ENCODE measurements at places on chromosomes 7 and 10. TPM values are rescaled to one million over a fixed set of nuclear protein-coding genes. Genes with fewer than 3 reads are reported as not detected.

- no peaks in the 10 kb centered on the region for H3K36me3 ChIP-seq
- H3K4me1 ChIP-seq, result no peaks in the 10 kb centered on the region
- no peak overlapping the region for H3K27ac ChIP-seq
- DNase-seq, result no peak
Measured at GRCh38 chr7:13282377-13282980, 595.0 kb downstream of the ARL4A start.

DNA sequence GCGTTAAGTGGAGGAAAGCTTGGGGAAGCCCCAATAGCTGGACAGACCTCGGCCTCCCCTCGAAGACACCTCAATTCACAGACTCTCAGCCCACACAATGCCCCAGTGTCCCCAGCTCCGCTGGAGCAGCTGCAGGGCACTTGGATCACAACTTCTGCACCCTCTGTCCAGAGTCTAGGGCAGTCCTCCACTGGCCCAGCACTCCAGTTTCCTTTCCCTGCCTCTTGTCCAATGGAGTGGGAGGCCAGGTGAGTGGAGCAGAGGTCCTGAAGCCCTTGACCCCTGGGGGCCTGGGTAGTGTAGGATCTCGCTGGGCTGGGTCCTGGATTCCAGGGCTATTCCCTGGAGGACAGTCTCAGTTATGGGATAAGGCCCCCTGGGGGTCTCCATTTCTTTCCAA is 11.9 kb downstream of the SFRP5 start:
- peaks cover 66% of the 10 kb centered on the region for H3K36me3 ChIP-seq
- H3K27me3 ChIP-seq, result no peaks in the 10 kb centered on the region
- no peaks in the 10 kb centered on the region for H3K4me1 ChIP-seq
- no peak for DNase-seq

GRCh38 chr7:36459236-36459960 is 69.7 kb downstream of the ANLN start:
- no peak overlapping the region for H3K27ac ChIP-seq
- H3K27me3 ChIP-seq, result no peaks in the 10 kb centered on the region
- no peaks in the 10 kb centered on the region for H3K36me3 ChIP-seq
- no peaks in the 10 kb centered on the region for H3K4me1 ChIP-seq
- DNase-seq, result no peak

- no peak overlapping the region for H3K4me3 ChIP-seq
- DNase-seq, result no peak
- H3K4me1 ChIP-seq, result no peaks in the 10 kb centered on the region
Measured at GRCh38 chr7:22680482-22680911, 46.5 kb upstream of the IL6 start.

DNA sequence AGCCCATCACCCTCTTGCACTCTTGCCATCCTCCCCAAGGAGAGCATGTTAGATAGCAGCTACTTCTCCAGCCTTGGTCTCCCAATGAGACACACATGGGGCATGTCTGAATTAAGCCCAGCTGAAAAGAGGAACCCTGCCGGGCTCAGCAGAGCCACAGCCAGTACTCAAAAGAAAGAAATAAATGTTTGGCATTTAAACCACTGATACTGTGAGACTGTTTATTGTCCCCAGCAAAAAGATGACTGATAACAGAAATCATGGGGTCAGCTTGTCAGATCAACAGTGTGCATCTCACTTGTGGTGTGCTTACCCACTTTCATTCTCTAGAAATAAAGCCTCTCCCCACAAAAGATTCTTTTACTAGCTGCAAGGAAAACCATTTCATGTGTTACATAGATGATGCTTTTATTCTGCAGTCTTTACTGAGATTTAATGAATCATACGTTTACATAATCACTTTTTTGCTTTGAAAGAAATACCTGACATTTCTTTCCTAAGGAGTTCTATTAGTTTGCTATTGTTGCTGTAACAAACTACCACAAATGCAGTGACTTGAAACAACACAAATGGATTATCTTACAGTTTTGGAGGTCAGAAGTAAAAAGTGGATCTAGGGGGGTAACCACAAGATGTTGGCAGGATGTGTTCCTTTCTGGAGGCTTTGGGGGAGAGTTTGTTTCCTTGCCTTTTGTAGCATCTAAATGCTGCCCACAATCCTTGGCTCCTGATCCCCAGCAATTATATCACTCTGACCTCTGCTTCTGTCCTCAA is 20.9 kb downstream of the ANKRD7 start:
- H3K4me1 ChIP-seq, result no peaks in the 10 kb centered on the region
- no peak overlapping the region for H3K4me3 ChIP-seq
- H3K36me3 ChIP-seq, result no peaks in the 10 kb centered on the region
- H3K27me3 ChIP-seq, result no peaks in the 10 kb centered on the region
- H3K27ac ChIP-seq, result no peak overlapping the region

DNA sequence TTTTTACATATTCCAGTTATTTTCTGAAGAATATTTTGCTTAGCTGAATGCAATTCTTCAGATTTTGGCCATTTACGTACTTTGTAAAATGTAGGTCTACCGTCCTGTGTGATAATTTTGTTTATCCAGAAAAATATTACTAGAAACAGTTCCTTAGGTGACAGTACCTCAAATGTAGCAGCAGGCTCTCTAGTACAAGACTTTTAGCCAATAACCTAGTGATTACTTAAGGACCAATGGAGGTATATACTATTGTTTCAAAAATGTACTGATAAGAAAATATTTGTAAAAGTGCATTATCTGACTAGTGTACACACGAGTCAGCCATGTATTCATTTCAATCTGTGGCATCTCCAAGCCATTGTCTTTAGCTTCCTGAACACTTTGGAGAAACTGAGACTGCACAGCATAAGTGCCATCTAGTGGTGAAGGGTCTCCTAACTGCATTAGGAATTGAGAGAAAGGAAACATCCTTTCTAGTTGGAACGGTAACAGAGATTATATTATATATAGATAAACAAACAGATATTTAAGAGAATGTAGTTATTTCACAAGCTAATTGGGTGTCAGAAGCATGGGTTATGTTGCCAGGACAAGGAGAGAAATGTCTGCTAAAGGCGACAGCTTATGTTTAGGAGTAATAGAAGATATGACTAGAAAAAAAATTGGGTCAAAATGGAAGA is 23.7 kb downstream of the RTKN2 start:
- no peaks in the 10 kb centered on the region for H3K27me3 ChIP-seq
- H3K27ac ChIP-seq, result no peak overlapping the region
- H3K36me3 ChIP-seq, result no peaks in the 10 kb centered on the region
- DNase-seq, result no peak
- H3K4me3 ChIP-seq, result no peak overlapping the region
- H3K4me1 ChIP-seq, result peaks cover 13% of the 10 kb centered on the region

- H3K27ac ChIP-seq, result no peak overlapping the region
- no peaks in the 10 kb centered on the region for H3K36me3 ChIP-seq
- peaks cover 9% of the 10 kb centered on the region for H3K4me1 ChIP-seq
- peak; percentile 24 for DNase-seq
- H3K27me3 ChIP-seq, result no peaks in the 10 kb centered on the region
Measured at GRCh38 chr7:137366995-137367394, 23.5 kb upstream of the PTN start.

DNA sequence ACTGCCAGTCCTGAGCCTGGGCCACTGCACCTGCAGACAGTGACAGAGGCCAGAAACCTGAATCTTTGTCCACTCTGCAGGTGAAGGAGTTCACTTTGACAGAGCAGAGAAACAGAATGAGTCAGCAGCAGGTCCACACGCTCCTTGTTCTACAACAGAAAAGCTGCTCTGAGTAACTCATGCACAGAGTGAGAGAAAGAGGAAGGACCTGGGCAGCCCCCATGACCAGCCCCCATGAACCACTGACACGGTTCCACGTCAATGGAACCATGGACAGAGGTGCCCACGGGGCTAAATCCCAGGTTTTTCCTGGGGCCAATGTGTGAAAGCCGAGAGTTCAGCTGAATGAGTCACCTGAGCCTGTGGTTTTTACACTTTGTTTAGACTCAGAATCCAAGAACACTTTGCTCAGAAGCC is 40.8 kb upstream of the CTBP2 start:
- H3K4me1 ChIP-seq, result no peaks in the 10 kb centered on the region
- H3K36me3 ChIP-seq, result no peaks in the 10 kb centered on the region
- no peak overlapping the region for H3K4me3 ChIP-seq
- no peak overlapping the region for H3K27ac ChIP-seq

GRCh38 chr10:120456143-120456625 is 843 bp upstream of the PLPP4 start:
- peaks cover 22% of the 10 kb centered on the region for H3K4me1 ChIP-seq
- H3K36me3 ChIP-seq, result no peaks in the 10 kb centered on the region
- DNase-seq, result no peak
- no peak overlapping the region for H3K27ac ChIP-seq

- no peaks in the 10 kb centered on the region for H3K4me1 ChIP-seq
- no peaks in the 10 kb centered on the region for H3K27me3 ChIP-seq
- no peaks in the 10 kb centered on the region for H3K36me3 ChIP-seq
- H3K4me3 ChIP-seq, result no peak overlapping the region
- no peak for DNase-seq
Measured at GRCh38 chr7:78686189-78686588, 767.3 kb downstream of the MAGI2 start.

DNA sequence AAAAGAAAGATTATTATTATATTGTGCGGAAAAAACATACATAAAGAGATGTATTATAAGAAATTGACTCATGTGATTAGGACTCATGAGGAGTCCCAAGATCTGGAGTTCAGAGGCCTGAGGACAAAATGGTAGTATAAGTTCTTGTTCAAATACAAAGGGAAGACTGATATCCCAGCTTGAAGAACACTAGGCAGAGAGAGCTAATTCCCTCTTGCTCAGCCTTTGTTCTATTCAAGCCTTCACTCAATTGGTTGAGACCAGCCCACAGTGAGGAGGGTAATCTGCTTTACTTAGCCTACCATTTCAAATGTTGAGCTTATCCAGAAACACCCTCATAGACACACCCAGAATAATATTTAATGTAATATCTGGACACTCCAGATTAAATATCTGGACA is 1683.8 kb downstream of the REEP3 start:
- no peaks in the 10 kb centered on the region for H3K4me1 ChIP-seq
- H3K27ac ChIP-seq, result no peak overlapping the region
- H3K27me3 ChIP-seq, result no peaks in the 10 kb centered on the region
- no peak overlapping the region for H3K4me3 ChIP-seq
- no peak for DNase-seq

DNA sequence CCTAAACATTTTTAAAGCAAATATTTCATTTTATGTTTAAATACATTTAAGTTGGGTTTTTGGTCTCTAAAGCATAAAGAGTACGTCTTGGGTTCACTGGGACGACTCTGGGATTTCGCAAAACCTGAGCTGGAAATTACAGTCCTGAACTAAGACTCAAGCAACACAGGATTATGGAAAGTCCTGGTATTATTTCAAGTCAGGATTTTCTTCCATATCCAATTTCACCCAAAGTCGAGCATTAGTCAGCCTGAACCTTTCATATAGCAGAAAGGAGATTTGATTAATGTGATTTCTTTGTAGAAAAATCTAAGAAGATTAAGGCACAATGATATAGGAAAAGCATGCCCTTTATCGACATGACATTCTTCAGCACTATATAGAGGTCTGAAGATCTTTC is 100.0 kb downstream of the MTERF1 start:
- no peaks in the 10 kb centered on the region for H3K4me1 ChIP-seq
- H3K27ac ChIP-seq, result no peak overlapping the region
- no peaks in the 10 kb centered on the region for H3K27me3 ChIP-seq
- no peaks in the 10 kb centered on the region for H3K36me3 ChIP-seq

DNA sequence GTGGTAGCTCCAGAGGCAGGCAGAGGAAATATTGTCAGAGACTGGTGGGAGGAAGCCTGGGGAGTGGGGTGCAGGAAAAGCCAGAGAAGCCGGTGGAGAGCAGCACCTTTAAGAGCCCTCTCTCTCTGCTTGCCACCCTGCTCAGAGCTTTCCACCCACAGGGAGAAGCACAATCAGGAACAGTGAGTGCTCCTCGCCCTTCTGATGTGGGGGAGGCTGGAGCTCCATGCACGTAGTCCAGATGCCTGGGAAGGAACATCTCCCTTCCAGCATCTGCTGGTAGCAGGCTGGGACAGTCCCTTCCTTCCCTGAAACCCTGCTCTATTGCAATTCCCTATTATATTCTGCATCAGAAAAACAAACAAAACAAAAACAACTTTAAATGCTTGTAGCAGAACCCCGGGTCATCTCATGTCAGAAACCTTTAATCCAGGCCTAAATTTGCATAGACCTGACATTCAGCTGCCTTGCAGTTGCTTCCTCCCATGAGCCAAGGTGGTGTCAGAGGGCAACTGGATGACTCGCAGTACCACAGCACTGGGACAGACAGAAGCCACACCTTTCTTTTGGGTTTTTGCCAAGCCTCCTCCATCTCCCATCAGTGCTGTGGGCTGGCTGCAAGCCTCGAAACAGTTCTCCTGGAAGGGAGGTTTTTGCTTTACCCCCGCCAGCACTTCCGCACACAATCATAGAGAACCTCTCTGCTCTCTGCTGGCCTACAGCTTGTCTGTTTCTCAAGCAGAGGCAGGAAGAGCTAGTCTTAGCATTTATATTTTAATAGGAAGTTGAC is 13.1 kb downstream of the AVPI1 start:
- no peaks in the 10 kb centered on the region for H3K27me3 ChIP-seq
- H3K4me3 ChIP-seq, result no peak overlapping the region
- H3K4me1 ChIP-seq, result peaks cover 8% of the 10 kb centered on the region
- no peak overlapping the region for H3K27ac ChIP-seq

GRCh38 chr7:80098795-80099194 is 35.8 kb upstream of the GNAI1 start:
- H3K4me3 ChIP-seq, result no peak overlapping the region
- H3K36me3 ChIP-seq, result no peaks in the 10 kb centered on the region
- H3K4me1 ChIP-seq, result no peaks in the 10 kb centered on the region
- H3K27me3 ChIP-seq, result no peaks in the 10 kb centered on the region
- no peak for DNase-seq
- no peak overlapping the region for H3K27ac ChIP-seq

GRCh38 chr10:33067481-33067880 is 109.5 kb upstream of the ITGB1 start:
- no peaks in the 10 kb centered on the region for H3K4me1 ChIP-seq
- no peak overlapping the region for H3K27ac ChIP-seq
- H3K36me3 ChIP-seq, result no peaks in the 10 kb centered on the region
- no peaks in the 10 kb centered on the region for H3K27me3 ChIP-seq
- no peak overlapping the region for H3K4me3 ChIP-seq

DNA sequence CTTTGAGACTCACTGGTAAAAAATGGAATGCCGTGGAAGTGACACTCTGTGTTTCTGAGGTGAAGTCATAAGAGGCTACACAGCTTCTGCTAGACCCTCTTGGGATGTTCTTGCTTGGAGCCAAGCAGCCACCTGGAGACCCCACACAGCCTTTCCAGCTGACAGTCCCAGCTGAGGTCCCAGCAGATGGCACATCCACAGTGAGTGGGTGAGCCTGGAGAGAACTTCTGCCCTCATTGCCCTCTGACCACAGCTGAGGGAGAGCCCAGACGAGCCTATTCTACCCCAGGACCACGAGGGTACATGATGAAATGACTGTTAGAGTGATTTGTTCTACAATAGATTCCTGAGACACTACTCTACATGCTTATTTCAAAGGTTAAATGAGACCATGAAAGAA is 44.3 kb downstream of the CXCL12 start:
- H3K4me1 ChIP-seq, result no peaks in the 10 kb centered on the region
- H3K4me3 ChIP-seq, result no peak overlapping the region
- peaks cover 6% of the 10 kb centered on the region for H3K27me3 ChIP-seq
- H3K27ac ChIP-seq, result no peak overlapping the region

GRCh38 chr7:157553256-157553655 is 216.5 kb downstream of the DNAJB6 start:
- no peak for DNase-seq
- no peaks in the 10 kb centered on the region for H3K4me1 ChIP-seq
- no peak overlapping the region for H3K27ac ChIP-seq
- H3K4me3 ChIP-seq, result no peak overlapping the region

Gene ARID5B
- total RNA-seq, result 33.6 TPM

Gene GPC2
- total RNA-seq, result 0.83 TPM

Gene SPDYE16
- total RNA-seq, result not detected

Gene NPY4R2
- not detected for total RNA-seq

Gene CASP7
- total RNA-seq, result 15.7 TPM

Gene LRRTM3
- total RNA-seq, result 0.13 TPM

Gene PPP1R3C
- total RNA-seq, result 94.4 TPM

Gene METTL27
- 3.8 TPM for total RNA-seq

Gene C10orf67
- total RNA-seq, result not detected

Gene ZNF239
- 4.9 TPM for total RNA-seq

Gene UPP1
- total RNA-seq, result 26.8 TPM

Gene GPR85
- total RNA-seq, result 0.46 TPM

Gene DRGX
- not detected for total RNA-seq
